Fibroblast of lung (primary cell): ENCODE measurements at places on chromosomes 2 and 18.

- peak; percentile 92 for DNase-seq
These were observed 42.0 kb upstream of the IL1R1 start for GRCh38 chr2:102100371-102101096.

GRCh38 chr2:143807192-143807591 lies 678.0 kb downstream of the ARHGAP15 start:
- no peak for DNase-seq

- no peak for DNase-seq
These were observed 134.9 kb upstream of the NDUFV2 start for GRCh38 chr18:8967573-8967972.

GRCh38 chr2:216490061-216490460 lies 8.6 kb upstream of the RPL37A start:
- DNase-seq = peak; percentile 59

- no peak for DNase-seq
These were observed 2.4 kb downstream of the FAM171B start for GRCh38 chr2:186696290-186696689.
